CD4-positive, alpha-beta T cell treated with Interleukin-15 for 4 hours (primary cell): ENCODE measurements at places on chromosomes 5 and 9.
A peak's percentile ranks its signal among the peaks of the same experiment; 100 is the strongest.

- no peak for DNase-seq
Observed at GRCh38 chr5:170596482-170597044, 92.7 kb downstream of the KCNIP1 start.

- DNase-seq: no peak
Observed at GRCh38 chr9:78695519-78695918, 398.6 kb downstream of the PSAT1 start.

DNA sequence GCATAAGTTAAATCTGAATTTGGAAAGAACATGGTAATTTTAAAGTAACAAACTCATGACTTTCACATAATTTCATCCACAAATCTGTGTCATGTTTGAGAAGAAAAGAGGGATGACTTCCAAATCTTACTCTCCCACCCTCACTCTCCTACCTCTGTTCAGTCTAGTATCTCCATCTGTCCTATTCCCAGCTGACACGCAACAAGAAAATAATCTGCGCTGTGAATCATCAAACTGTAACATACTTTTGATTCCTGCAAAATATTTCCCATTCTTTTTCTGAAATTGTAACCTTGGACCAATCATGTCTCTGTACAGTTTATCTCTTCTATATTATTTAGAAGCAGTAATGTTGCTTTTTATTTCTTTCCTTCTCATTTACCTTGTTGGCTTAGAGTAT lies 91.4 kb downstream of the SLC12A2 start:
- DNase-seq: no peak

GRCh38 chr5:151917904-151918303 lies 6.7 kb downstream of the GLRA1 start:
- no peak for DNase-seq

DNA sequence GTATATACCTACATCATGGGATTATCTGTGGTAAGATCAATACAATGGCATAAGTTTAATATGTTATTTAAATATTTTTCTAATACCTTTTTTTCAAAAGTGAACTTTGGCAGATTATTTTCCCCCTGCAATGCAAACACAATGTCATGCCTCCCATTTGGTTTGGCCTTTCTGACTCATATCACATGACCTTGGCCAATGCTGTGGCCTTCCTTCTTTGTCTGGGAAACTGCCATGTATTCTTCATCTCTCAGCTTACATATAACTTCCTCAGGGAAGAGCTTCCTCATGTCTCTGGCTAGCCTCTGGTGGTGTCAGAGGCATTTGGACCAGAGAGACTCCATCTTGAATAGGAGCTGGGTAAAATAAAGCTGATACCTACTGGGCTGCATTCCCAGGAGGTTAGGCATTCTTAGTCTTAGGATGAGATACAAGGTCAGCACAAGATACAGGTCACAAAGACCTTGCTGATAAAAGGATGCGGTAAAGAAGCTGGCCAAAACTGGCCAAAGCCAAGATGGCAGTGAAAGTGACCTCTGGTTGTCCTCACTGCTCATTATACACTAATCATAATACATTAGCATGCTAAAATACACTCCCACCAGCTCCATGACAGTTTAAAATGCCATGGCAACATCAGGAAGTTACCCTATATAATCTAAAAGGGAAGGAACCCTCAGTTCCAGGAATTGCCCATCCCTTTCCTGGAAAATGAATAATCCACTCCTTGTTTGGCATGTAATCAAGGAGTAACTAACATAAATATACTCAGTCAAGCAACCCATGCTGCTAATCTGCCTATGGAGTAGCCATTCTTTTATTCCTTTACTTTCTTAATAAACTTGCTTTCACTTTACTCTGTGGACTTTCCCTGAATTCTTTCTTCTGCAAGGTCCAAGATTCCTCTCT lies 76.0 kb downstream of the C9orf153 start:
- no peak for DNase-seq

- DNase-seq: no peak
Observed at GRCh38 chr9:83041771-83042170, 21.2 kb downstream of the RASEF start.

DNA sequence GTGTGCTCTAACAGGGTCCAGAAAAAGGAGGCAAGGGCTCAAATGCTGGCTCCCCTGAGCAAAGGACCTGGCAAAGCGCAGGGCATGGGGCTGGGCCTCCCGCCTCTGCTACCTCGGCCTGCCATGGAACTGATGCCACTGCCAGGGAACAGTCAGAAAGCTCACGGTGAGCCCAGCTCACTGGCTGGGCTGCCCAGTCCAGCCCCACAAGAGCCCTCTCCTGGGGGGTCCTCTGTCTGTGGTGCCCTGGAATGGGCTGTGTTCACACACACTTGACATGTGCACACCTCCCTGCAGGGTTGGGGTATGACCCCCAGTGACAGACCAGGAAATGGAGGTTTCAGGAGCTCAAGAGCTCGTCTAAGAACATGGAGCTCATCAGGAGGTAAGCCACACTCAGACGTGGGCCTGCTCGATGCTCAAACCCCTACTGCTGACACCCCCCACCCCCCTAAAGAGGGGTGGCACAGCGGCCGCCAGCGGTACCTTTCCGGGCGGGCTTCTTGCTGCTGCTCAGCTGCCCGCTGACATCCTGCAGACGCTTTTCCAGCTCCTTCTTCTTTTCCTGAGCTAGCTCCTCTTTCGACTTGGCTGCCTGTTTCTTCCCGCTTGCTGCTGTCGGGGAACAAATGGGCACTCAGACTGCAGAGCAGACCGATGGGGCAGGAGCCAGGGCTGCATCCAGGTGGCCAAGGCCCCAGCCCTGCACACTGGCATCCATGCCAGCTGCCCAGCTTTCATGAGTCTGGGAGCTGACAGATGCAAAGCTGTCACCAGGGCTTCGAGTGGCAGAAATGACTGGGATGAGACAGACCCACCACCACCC lies 9.1 kb downstream of the BRD3OS start:
- DNase-seq: no peak

- DNase-seq: no peak
Observed at GRCh38 chr5:107558823-107559375, 111.8 kb downstream of the EFNA5 start.

- no peak for DNase-seq
Observed at GRCh38 chr9:32117291-32117690, 267.2 kb upstream of the ACO1 start.

DNA sequence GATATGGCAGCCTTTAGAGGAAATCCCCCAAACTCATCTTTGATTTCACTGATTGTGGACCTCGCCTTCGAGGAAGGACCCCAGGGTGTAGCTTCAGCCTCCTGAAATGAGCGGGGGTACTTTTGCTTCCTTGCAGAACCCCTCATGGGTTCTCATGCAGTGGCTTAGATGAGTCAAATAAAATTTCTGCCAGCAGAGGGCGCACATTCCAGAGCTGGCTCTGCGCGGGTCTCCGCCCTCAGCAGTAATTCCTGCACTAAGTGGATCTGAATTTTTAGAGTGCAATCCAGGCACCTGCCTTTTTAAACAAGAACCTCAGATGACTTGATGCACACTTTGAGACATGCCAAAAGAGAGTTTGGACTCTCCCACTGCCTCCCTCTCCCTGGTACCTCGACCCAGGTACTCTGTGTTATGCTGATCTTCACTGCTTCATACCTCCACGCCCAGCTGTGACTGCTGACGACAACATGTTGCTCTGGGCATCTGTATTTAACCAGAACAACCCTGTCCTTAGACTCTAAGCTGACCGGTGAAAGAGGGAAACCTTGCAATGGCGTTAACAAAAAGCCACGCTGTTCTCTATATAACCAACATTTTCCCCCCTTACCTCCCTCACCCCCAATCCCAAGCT lies 7.3 kb downstream of the EGFLAM start:
- DNase-seq: peak; percentile 33

- no peak for DNase-seq
Observed at GRCh38 chr5:115992848-115993350, 30.6 kb downstream of the LVRN start.

- DNase-seq: peak; percentile 44
Observed at GRCh38 chr9:14993061-14993800, 83.0 kb upstream of the FREM1 start.

DNA sequence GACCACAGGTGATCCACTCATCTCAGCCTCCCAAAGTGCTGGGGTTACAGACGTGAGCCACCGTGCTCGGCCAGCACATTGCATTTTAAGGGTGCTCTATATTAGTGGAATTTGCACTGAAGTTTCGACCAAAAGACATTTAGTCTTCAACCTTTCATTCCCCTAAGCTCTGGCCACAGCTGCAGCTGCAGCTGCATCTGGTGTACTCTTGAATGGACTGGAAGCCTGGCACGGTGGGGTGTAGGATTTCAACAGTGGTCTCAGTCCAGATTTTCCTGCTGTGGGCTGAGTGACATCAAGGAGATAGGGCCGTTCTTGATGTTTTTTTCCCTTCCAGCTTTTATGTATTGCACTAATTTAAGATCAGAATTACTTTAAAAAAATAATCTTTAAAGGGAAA lies 255.2 kb downstream of the PDZD2 start:
- DNase-seq: no peak

DNA sequence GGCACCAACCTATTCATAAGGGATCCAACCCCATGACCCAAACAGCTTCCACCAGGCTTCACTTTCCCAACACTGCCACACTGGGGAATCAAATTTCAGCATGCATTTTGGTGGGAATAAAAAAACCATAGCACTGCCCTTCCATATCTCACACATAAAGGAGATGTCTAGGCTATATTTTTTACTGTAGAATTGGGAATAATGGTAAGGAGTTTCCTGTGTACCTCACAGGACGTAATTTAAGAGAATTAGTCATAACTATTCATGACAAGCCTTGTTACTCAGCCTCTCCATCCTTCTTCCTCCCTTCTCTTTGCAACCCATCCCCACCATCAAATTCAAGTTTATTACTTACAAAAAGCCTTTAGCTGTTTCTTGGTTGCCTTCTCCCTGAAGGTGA lies 352.1 kb downstream of the MLLT3 start:
- DNase-seq: no peak

- DNase-seq: peak; percentile 57
Observed at GRCh38 chr9:21096172-21096900, 18.6 kb upstream of the IFNB1 start.

GRCh38 chr5:59420596-59420995 lies 472.9 kb downstream of the PDE4D start:
- no peak for DNase-seq

GRCh38 chr5:90898326-90899013 lies 339.9 kb downstream of the ADGRV1 start:
- no peak for DNase-seq

GRCh38 chr9:7119612-7120011 lies 361.8 kb downstream of the KDM4C start:
- DNase-seq: no peak

- DNase-seq: no peak
Observed at GRCh38 chr5:163660486-163660885, 155.1 kb downstream of the MAT2B start.

DNA sequence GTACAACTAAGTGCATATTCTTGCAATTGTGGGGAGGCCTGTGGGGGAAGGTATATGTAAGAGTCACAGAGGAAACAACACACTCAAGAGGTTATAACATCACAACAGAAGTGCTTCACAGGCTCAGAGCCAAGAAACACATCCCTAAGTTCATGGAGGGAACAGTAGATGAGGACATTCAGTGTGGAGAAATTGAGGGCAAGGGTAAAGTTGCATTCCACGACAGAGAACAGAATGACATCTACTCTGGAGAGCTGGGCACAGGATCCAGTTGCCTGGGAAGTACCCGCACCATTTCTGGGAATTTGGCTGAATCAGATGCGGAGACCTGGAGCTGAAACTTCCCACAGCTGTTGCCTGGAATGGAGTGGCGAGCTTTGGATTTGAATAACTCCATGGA lies 197.2 kb downstream of the NXNL2 start:
- DNase-seq: no peak
